ENCODE measurements at places on chromosomes 16 and 17. TPM values are rescaled to one million over a fixed set of nuclear protein-coding genes. Genes with fewer than 3 reads are reported as not detected.

DNA sequence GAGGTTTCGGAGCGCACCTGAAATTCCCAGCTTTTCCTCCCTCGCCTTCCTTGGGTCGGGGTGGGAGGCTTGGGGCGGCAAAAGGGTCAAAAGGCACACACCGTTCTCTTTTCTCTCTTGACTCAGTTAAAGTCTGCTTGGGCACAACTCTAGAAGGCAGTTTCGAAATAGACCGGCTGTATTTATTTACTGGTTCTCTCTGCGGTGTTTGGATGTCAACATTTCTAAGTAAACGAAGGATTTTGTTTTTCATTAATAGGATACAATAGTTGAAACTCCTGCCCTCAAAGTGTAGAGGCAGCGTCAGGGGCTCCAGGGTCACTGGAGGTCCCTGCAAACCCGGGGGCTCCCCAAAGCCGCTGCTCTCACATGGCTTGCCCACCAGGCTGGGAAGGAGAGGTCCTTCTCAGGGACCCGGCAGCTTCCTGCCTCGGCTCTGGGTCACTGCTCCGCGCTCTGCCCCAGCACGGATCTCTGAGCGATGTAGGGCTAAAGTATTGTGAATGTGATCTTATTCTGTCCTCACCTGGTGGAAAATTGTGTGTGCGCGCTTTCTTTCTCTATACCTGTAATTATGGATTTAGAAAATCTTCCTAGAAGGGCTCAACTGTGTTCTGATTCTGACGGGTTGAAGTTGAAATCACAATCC, 952 bp downstream of the BMERB1 start:
- DNase-seq = no peak

- no peak for DNase-seq
These were observed 11.8 kb upstream of the CLTC start for GRCh38 chr17:59607817-59608403.

GRCh38 chr16:77445324-77445723, 10.5 kb upstream of the ADAMTS18 start:
- no peak for DNase-seq

GRCh38 chr17:2647957-2648356, 54.5 kb downstream of the PAFAH1B1 start:
- DNase-seq = no peak

GRCh38 chr16:76278086-76278485, 885 bp downstream of the CNTNAP4 start:
- DNase-seq = no peak

GRCh38 chr16:25279491-25279890, 21.8 kb upstream of the ZKSCAN2 start:
- no peak for DNase-seq

DNA sequence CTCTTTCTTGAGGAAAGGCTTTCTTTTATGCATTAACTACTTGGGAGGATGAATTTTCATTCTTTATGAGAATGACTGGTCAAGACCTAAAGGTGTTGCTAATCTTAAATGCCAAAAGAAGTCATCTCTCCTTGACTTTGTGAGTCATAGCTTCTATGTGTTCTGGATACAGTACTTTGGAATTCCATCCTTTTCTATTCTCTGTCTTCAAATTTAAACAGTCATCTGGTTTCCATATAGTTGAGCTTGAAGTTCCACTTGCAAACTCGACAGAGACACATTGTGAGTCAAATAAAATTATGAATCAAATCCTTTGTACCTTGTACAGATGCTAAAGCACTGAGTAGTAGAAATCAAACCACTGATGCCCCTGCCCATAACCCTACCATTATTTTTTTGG, 271.9 kb upstream of the PMFBP1 start:
- no peak for DNase-seq

GRCh38 chr17:75144816-75145512, 9.3 kb downstream of the JPT1 start:
- no peak for DNase-seq

- DNase-seq = no peak
These were observed 28.3 kb downstream of the STH start for GRCh38 chr17:46027048-46027975.

GRCh38 chr16:57009643-57010170, 20.4 kb downstream of the NLRC5 start:
- DNase-seq = no peak

- DNase-seq = no peak
These were observed 24.1 kb downstream of the BAIAP2 start for GRCh38 chr17:81059026-81059425.

DNA sequence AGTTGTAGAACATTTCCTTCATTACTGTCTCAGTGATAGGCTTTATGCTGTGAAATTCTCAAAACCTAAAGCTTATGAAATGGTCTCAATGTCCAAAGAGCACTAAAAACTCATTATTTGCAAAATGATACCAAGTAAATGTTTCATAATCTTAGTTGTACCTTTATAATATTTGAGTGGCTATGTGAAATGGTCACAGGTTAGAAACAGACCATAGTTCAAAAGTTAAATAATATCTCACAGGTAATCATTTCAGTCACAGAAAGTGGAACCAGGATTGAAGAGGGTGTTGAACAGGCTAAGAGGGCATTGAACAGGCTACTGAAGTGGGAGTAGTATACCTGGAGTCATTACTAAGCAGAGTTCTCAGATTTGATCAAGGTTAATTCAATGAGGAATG, 2.9 kb downstream of the RDM1 start:
- no peak for DNase-seq

DNA sequence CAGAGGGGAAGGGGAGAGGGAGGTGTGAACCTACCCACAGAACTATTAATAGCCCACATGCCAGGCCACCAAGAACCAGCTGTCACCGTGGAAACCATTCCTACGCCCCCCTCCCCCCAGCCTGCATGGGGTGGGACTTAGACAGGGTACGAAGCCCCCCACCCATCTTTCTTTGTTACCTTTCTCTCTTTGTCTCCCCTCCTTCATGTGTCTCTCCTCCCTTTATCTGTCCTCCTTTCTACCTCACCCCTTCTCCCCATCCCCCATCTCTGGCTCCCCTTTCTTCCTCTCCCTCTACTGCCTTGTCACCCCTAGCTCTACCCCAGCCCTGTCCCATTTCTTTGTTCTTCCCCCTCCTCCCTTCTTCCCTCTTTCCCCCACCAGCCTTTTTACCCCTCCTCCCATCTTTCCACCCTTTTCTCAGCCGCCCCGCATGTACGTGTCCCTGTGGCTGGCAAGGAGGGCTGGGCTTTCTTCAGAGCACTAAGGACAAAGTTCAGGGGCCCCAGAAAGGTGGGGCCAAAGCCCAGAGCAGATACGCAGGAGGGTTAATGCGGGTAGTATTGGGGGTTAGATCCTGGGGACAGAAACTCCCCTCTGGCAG, 8.0 kb downstream of the THRA start:
- no peak for DNase-seq

GRCh38 chr17:75010683-75011400, 1.6 kb upstream of the MRPL58 start:
- no peak for DNase-seq

GRCh38 chr17:44614862-44615261, 41.4 kb upstream of the MEIOC start:
- DNase-seq = no peak

HAS3 gene
- polyA plus RNA-seq = 3.8 TPM

SDR42E1 gene
- polyA plus RNA-seq = 16.2 TPM

TAT gene
- 0.11 TPM for polyA plus RNA-seq

SLFN14 gene
- 0.08 TPM for polyA plus RNA-seq

TP53TG3 gene
- polyA plus RNA-seq = not detected

KRTAP9-8 gene
- polyA plus RNA-seq = not detected

MYO15B gene
- polyA plus RNA-seq = 228 TPM

CHD9NB gene
- polyA plus RNA-seq = 11.8 TPM

WNT3 gene
- polyA plus RNA-seq = 2.1 TPM

ANKRD40CL gene
- polyA plus RNA-seq = 0.17 TPM

All from left renal cortex interstitium (tissue), 4 donors.